ENCODE measurements at places on chromosomes 6 and 20. TPM values are rescaled to one million over a fixed set of nuclear protein-coding genes. Genes with fewer than 3 reads are reported as not detected.

- DNase-seq: no peak
Observed at GRCh38 chr6:23213193-23213592, 643.8 kb downstream of the HDGFL1 start.

C6orf58 gene
- total RNA-seq: not detected

C20orf144 gene
- 0.69 TPM for total RNA-seq

- DNase-seq: no peak
Observed at GRCh38 chr6:55604021-55604420, 25.0 kb upstream of the HMGCLL1 start.

IYD gene
- total RNA-seq: not detected

GRCh38 chr20:50983321-50983720 is 24.7 kb downstream of the MOCS3 start:
- no peak for DNase-seq

PERP gene
- not detected for total RNA-seq

EBF4 gene
- 12.8 TPM for total RNA-seq

DNA sequence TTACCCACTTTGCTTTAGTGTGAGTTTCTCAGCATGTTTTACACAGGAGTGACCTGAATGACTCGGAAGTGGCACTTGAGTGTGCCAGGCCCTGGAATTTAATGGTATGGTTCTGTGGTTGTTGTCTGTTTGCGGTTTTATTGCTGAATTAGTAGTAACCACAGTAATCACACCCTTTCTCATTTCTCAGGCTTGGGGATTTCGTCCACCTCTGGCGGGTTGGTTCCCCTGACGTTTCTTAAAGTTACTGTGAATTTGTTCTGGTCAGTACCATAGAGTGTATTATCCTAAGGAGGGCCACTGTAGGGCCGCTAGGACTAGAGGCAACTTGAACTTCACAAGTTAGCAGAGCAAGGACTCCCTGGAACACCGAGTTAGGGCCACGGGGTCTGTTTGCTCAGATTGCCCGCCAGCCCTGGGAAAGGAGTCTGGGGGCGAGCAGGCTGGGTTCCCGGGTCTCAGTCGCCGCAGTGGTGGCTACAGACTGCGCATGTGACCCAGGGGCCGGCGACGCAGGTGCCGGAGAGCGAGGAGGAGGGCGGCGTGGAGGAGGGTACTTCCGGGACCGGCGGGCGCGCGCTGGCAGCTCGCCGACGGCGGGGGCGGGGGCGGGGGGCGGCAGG is 546 bp upstream of the KLHL32 start:
- DNase-seq: no peak

GRCh38 chr6:15341311-15342001 is 95.6 kb downstream of the JARID2 start:
- DNase-seq: no peak

- no peak for DNase-seq
Observed at GRCh38 chr6:15734118-15734897, 71.5 kb upstream of the DTNBP1 start.

EYA2 gene
- total RNA-seq: not detected

- no peak for DNase-seq
Observed at GRCh38 chr6:142374091-142374770, 72.4 kb downstream of the ADGRG6 start.

HSPA1L gene
- total RNA-seq: 0.72 TPM

GRCh38 chr6:136792095-136792409 is 225 bp downstream of the MAP3K5 start:
- DNase-seq: no peak

- DNase-seq: no peak
Observed at GRCh38 chr20:25579081-25579770, 6.1 kb downstream of the NINL start.

- no peak for DNase-seq
Observed at GRCh38 chr6:73216859-73217258, 8.4 kb downstream of the KHDC1L start.

GRCh38 chr6:81556551-81556950 is 195.9 kb downstream of the TENT5A start:
- no peak for DNase-seq

- DNase-seq: no peak
Observed at GRCh38 chr6:132736239-132736638, 21.5 kb downstream of the VNN2 start.

GRCh38 chr6:137498481-137499190 is 4.4 kb upstream of the OLIG3 start:
- DNase-seq: no peak

DNA sequence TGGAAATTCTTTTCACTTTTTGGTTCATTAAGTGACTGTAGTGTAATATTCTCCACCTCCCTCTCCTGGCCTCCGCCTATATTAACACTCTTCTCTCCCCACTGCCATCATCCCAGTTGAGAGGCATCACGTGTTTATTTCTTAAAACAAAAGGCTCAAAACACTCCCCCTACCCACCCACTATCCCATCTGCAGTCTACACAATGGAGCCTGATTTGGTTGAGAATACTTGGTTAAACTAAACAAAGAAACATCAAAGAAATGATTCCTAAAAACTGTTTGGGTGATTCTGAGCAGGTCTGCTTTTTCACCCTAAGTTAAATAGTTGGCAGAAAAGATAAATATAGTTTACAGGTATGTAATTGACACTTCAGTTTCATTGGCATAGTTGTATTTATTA is 5.9 kb downstream of the TFAP2B start:
- no peak for DNase-seq

DNA sequence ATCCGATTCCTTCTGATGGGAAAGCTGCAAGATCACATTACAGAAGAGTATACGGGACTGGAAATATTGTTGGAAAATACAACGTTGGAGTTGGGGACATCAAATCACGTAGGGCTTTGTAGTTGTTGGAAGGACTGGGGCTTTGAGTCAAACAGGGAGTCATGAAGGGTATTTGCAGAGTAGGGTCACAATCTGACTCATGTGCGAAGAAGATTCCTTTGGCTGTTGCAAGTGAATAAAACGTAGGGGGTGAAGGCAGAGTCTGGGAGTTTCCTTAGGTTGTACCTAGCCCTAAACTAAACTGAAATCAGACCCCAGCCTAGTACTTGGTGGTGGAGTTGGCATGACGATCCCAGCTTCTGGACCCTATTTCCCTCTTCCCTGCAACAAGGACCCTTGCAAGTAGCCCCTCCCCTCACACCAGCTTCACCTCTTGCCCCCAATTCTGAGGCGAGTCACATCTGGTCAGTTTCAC is 32.3 kb downstream of the SNX5 start:
- no peak for DNase-seq

- peak; percentile 89 for DNase-seq
Observed at GRCh38 chr6:52576392-52577021, 353 bp downstream of the TRAM2 start.

GRCh38 chr6:398558-399078 is 7.1 kb downstream of the IRF4 start:
- no peak for DNase-seq

TTLL9 gene
- not detected for total RNA-seq

DNA sequence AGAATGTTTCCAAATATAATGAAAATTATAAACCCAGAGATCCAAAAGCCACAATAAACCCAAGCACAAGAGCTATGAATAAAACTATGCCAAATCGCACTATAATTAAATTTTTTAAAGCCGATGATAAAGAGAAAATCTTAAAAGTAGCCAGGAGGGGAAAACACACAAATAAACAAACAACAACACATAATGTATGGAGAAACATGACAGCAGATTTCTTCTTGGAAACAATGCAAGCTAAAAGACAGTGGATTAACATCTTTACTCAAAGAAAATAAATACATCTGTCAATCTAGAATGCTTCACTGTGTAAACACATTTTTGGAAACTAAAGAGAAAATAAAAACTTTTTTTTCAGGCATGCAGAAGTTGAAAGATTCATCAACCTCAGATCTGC is 80.3 kb upstream of the RNF24 start:
- no peak for DNase-seq

DNA sequence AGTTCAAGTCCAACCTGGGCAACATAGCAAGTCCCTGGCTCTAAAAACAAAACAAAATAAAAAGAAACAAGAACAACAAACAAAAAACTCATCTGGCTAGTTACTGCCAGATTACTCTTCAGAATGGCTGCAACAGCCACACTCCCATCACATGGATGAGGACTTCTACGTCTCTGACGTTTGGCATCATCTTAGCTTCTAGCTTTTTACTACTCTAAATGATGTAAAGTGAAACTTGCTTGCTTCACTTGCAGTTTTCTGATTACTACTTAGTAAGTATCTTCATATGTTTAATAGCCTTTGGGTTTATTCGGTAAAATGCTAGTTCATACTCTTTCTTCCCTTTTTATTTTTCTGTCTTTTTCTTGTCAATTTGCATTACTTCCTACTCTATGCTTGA is 161.1 kb upstream of the CARMIL1 start:
- DNase-seq: no peak

DNA sequence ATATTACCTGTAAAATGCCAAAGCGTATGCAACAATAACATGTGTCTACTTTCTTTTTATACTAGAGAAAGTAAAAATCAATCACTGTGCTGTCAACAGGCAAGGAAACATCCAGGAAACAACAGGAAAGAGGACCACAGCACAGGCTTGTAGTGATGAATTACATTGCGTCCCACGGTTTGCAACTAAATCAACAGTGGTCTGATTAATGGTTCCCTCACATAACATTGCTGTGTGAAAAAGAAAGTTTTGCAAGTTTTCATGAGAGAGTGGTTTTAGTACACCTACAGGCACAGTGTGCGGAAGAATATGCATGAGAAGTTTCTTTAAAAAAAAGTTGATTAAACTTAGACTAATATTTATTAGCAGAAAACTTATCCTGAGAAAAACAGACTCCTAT is 329.5 kb upstream of the HSF2 start:
- no peak for DNase-seq

TMEM151B gene
- 0.18 TPM for total RNA-seq

LINC00237 gene
- total RNA-seq: 0.14 TPM

PRPH2 gene
- not detected for total RNA-seq

DNA sequence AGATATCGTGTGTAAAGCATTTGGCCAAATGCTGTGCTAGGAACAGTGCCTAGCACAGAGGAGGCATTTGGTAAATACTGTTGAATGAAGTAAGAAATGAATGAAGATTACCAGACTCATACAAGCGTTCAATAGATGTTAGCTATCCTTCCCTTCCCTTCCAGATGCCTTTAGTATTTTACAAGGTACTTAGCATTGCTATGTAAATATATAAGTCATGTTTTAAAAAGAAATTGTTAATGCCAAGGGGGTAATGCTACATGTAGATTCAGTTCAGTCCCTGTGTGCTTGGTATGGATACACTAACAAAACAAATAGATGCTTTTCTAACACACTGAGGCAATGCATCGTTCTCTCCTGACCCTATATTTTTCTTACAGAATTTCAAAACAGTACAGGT is 407.2 kb downstream of the ADGRB3 start:
- no peak for DNase-seq

DNA sequence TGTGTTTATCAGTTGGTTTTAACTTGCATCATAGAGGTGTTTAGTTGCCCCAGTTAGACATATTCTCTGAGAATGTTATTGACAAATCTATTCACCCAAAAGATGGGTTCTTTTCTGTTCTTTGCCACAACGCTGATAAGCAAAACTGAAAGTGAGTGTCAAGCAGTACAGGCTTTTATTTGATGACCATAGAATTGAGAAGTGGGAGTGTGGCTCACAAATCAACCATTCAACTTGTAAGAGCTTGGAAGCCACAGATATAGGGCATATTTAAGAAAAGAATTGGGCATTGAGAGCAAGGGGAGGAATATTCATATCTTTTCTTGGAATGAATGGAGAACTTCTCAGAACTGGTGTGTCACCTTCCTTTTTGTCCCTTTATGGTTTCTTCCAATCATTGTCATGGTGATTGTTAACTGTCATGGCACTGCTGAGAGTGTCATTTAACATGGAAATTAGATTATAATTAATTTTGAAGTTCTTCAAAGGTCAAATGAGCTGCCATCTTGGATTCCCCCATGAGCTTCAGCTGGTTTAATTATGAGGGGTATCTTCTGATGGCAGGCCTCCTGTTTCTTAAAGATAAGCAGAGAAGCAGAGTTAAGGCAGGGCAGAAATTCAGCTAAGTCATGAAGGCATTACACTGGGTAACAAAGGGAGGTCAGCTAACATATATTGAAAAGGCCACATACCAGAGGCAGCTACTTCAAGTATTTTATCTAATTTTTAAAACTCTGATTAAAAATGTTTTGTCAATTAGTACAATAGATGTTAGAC is 254.0 kb upstream of the HTR1E start:
- no peak for DNase-seq

SCUBE3 gene
- total RNA-seq: not detected

SRF gene
- 27.4 TPM for total RNA-seq

GJA10 gene
- 1.3 TPM for total RNA-seq

DNA sequence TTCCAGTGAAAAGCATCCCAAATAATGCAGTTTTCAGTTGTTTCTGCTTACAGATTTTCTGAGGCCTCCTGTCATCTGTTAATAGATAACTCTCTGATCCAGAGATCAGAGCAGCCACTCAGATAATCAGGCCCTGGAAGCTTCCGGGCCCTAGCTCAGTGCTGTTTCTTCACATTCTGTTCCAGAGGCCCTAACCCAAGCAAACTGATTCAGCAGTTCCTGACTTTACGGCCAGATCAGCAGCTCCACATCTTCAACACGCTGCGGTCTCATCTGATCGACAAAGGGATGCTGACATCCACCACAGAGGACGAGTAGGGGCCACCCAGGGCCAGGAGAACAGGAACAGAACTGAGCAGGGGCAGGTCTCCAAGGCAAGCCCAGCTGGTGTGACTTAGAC is 63.1 kb downstream of the CDS2 start:
- DNase-seq: no peak

- no peak for DNase-seq
Observed at GRCh38 chr6:90328004-90328403, 31.4 kb upstream of the BACH2 start.

DNA sequence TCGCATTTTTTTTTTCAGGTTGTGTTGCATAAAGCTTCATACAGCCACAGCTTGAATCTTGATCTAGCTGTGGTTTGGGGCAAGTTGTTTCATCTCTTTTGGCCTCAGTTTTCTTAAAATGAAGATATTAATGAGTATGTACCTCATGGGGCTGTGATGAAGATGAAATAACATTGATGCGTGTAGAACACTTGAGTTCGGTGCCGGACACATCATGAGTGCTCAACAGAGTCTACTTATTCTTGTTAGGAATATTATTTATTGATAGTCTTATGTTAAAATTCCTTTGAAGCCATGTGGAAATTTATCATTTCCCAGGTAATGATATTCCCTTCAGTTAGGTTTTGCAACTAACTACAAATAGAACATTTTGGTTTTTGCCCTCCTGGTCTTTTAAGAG is 3.4 kb downstream of the PAQR8 start:
- DNase-seq: no peak

Data from Karpas-422 (cell line).